NCI-H2081 treated with DMSO at 0.1 percent for 48 hours (cell line): ENCODE measurements at places on chromosomes 7 and 10.

DNA sequence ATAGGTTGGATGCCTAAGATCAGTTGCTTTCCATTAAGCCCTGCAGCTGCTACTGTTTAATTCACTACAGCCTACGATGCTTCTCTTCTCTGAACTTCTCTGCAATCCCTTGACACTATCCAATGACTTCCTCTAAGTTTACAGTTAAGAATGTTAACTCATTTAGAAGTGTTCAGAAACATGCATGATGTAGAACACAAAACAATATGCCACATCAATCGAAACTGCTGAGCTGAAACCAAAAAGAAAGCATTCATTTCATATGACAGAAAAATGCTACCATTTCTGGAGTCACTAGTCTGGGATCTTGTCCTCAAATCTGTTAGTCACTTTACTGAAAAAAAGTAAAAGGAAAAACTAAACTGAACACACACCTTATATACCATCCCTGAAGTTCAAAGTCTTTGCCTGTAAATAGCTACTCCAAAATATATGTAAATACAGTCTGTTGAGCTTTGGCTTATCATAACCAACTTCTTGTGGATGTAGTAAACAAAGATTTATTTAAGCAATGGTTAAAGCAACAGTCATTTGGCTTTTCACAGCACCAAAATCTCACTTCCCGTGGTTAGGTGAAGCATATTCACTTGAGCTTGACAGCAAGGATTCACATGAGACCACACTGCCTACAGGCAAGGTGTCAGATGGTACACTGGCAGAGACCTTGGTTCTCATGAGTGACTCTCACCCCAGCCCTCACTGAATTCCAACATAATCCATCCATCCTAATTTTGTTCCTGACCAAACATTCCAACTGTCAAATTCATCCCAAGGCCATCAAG is 187.0 kb downstream of the PPP1R17 start:
- DNase-seq: no peak

DNA sequence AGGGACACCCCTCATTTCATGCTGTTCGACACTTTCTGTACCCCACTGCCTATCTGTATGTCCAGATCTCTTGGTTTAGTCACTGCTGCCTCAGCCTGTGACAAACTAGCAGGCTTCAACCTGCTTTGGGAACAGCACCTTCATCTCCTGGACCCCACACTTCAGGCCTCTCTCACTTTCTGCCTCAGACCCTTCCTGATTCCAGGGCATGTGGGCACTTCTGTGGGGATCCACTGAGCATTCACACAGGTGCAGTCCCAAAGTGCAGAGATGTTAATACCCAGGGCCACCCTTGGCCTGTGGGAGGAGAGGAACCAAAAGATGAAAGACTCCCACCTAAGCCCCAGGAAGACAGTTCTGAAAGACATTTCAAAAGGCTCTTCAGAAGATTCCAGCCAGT is 29.4 kb upstream of the C10orf71 start:
- DNase-seq: no peak

- no peak for DNase-seq
Measured at GRCh38 chr10:79416578-79417255, 28.7 kb downstream of the ZCCHC24 start.

DNA sequence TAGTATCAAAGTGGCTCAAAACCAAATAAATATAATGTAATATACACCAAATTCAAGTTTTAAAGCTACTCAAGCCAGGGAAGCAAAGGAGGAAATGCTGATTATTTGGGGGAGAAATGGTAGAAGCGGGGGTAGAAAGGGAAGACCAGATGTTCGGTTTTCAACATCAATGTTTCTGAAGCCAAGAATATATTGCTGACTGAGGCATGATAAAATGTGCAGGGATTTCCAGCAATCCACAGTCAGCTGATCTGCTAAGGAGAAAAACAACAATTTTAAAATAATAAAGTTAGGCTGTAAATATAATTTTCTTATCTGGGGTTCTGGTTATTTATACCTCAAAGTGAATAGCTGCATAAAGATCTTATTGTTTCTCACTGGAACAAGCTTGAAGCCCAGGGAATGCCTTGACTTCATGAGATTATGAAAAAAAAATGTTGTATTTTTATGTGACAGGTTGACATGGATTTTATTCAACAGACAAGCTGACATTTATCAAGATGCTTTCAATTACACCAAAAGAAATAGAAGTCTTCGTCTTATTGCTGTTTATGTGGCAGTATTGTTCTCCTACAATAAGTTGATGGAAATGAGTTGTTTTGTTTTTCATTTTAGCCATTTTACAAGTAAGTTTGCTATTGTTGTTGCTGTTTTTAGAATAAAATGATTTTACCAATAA is 28.6 kb upstream of the BMPER start:
- no peak for DNase-seq

DNA sequence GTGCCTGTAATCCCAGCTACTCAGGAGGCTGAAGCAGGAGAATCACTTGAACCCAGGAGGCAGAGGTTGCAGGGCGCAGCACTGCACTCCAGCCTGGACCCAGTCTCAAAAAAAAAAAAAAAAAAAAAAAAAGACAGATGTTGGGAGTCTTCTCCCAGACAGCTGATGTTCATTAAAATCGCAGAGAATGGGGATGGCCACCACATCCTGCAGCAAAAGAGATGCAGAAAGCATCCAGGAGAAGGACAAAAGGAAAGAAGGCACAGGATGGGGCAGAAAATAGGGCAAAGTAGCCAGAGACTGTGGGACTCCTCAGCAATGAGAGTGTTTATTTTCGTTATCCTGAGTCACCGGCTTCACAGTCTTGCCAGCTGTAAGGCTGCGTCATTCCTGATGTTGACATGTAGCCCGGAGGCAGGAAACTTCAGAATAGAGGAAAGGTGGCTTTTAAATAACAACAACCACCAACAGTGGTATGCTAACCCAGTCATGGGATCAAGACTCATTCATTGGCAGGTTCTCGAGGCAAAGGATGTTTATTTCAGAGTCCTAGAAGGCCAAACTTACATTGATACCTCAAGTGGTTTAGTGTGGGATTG is 149.5 kb upstream of the SVIL start:
- DNase-seq: no peak

DNA sequence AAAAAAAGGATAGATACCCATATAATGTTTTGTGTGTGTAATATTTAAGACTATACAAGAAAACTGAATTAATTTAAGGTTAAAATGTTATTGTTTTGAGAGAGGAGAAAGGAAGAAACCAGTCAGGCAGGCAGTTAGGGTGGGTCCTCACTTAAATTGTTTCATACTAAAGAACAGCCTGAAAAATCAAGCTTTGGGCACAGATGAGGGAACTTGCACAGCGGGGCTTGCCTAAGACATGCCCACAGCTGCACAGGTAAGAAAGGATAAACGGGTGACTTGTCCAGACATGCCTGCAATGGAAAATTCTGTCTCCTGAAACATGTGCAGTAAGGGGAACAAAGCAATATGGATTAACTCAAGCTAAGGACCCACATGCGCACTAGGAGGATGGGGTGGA is 158.4 kb downstream of the BBS9 start:
- DNase-seq: no peak

- peak; percentile 49 for DNase-seq
Measured at GRCh38 chr7:28298870-28299518, 113.3 kb upstream of the CREB5 start.

DNA sequence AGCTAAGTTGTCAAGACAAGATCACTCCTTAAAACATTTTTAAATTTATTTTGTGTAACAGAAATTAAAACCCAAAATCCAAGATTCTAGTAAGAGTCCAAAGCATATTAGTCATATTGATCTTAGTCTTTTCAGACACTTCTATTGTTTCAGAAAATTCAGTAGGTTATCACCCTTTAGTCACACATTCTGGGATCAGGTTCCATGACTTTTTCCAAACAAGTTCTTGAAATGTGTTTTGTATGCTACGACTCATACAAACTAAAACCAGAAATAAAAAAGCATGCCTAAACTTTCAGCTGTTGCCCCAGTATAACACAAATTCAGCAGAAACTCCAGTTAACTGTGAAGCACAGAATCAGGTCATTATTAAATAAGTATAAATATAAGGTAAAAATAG is 10.7 kb downstream of the SEMA3D start:
- DNase-seq: no peak

GRCh38 chr10:58807629-58808022 is 295.0 kb downstream of the BICC1 start:
- no peak for DNase-seq

DNA sequence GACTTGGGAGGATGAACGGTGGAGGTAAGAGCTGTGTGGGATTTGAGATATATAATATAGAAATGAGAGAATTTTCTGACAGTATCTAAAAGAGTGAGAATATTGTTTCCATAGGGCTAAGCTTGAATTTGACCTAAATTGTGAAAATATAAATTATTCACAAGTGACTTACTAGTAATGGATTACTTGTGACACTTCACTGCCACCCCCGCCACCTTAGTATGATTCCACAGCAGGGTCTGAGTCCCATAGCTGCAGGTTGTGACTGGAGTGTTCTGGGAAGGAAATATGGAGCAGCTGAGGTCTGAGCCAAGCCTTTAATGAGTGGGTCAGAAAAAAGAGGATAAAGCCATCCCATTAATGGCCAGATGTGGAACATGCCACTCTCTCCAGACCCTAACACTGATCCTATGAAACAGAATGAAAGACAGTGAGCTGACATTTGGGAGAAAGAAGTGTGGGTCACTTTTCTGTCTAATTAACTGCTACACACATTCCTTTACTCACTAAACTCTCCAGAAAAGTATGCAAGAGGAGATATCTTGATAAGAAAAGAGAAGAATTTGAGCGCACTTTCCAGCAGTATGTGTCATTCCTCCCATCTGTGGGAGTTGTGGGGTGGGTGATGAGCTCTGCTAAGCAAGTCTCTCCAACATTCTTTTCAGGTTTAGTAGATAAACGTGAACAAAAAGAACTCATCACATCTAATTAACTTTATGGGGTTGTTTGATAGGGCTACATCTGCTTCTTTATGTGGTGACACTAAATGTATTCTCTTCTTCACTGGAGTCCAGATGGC is 1193.4 kb downstream of the SORCS3 start:
- DNase-seq: no peak

DNA sequence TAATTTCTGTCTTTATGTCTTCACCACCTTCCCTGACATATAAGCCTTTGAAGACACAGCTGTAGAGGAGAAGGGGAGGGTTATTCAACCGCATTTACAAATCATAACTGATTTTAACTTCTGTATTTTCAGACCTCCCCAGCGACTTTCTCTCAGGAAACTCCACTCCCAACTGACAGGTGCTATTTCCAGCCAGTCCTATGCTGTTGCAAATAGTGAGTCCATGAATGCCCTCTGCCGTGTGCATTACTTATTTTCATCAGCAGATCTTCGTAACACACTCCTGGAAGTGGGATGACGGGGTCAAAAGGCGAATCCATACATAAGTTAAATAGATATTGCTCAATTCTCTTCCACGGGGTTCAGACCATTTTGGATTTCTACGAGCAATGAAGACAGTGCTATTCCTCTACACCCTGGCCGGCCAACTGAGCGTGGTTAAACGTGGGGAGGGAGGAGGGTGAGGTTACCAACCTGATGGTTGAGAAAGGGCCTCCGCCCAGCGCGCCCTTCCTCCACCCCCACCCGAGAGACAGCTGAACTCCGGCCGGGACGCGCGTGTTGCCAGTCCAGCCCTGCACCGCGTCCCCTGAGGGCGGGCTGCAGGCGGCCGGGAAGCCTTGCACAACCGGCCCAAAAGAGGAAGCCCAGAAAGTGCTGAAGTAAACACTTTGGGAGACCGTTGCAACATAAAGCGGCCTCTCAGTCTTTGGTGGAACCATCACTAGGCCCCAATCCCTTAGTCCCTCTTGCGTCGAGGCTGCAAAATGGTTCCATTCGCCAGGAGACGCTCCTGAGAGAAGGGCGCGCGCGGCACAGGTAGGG is at the start of gene APBB1IP:
TSS of gene APBB1IP (plus strand) at position 705 of the 825 bp plus-strand sequence. CDS start 53,986 bp downstream, outside the sequence.
- no peak for DNase-seq

DNA sequence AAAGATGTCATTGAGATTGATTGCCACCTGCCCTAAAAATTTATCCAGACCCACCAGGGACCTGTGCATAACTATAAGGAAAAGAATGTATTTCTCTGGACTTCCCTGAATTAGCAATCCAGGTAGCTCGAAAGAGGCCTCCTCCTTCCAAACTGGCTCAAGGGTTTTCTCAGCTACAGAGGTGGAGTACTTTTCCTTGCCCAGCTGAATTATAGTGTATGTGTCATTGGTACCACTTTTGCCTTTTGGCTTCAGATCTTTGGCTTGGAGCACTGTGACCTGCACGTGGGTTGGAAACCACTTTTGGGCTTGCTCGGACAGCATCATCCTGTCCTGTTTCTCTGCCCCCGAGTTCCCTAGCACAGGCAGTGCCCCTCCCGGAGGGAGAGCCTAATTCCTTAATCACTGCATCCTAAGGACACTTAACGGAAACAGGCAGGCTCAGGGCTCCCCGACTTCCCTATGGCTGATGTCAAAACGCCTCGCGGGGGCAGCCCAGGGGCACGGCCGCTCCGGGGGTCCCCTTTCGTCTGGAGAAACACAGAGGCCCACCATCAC is 825 bp downstream of the RAB11FIP2 start:
- DNase-seq: no peak

GRCh38 chr10:28545967-28546644 is 13.2 kb downstream of the WAC start:
- no peak for DNase-seq

- no peak for DNase-seq
Measured at GRCh38 chr7:1112109-1112508, 24.2 kb downstream of the GPER1 start.

DNA sequence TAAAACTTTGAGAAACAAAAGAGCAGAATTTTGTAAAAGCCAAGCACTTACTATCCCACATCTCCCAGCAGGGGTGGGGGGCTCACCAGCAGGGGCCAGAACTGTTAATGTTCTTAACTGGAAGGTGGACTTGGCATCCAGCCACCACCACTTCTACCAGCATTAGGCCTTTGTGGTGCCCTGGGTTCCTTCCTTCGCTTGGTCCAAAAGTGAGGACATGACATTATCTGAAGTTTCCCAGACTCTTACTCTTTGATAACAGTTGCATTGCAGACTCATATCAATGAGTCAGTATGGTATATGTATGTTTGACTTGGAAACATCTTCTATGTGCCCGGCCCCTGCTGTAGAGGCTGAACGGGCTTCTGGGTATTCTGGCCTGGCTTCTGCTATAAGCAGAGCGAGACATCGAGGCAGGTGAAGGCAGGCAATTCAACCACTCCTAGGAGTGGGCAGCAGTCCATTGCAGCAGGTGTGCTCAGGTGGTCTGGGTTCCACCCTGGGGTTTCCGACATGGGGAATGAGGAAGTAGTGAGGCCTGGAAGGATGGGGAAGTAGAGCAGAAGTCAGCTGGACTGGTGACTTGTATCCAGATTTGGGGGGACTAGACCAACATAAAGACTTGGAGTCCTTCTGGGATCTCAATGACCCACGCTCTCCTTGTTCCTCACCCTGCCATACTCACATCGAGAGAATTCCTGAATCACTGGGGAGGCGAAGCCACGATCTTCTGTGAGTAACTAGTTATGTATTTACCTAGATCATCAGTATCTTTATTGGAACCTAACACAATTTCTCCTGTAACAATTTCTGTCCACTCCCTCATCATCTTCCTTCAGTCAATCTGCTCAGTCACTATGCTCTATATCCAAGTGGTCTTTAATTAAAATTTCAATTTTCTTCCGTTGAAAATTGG is 4.1 kb downstream of the ZNF777 start:
- DNase-seq: no peak
